ENCODE measurements at places on chromosomes 13 and 19.

DNA sequence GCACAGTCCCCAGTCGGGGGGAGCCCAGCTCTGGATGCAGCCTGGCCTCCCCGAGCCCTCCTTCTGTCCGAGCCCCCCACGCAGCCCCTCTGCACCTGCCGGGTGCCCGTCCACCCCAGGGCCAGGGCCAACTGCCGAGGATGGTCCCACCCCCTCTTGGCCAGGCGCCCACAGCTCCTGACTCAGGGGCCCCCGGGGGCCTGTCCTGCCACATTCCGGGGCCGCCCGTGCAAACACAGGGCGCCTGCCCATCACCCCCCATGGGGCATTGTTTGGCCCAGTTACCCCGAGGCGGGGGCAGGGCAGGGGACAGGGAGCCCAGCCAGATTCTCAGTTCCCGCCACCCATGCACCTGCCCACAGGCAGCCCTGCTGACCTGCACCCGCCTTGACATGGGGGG is 5.3 kb upstream of the TCF3 start:
- no peak for DNase-seq

GRCh38 chr19:2848616-2849015 is 7.3 kb downstream of the ZNF555 start:
- DNase-seq = no peak

GRCh38 chr19:39351537-39352064 is 9.4 kb downstream of the SAMD4B start:
- DNase-seq = no peak

DNA sequence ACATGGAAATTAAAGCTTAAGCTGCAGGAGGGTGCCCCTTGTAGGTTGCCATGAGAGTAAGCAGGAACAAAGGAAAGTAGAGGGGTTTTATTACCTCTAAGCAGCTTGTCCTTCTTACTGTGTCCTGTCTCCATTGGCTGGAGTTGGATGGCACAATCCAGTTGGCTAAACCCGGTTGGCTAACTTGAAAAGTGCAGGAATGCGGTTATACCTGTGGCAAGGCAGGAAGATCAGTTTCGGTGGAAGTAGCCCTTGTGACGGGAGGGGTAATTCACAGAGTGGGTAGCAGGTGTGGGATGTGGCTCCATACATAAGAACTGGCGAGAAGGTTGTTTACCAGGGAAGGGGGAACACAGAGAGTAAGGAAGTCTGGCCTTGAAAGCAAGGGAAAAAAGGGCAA is 3.2 kb downstream of the ZNF726 start:
- no peak for DNase-seq

- DNase-seq = no peak
Observed at GRCh38 chr13:36445278-36445677, 13.0 kb downstream of the CCNA1 start.

DNA sequence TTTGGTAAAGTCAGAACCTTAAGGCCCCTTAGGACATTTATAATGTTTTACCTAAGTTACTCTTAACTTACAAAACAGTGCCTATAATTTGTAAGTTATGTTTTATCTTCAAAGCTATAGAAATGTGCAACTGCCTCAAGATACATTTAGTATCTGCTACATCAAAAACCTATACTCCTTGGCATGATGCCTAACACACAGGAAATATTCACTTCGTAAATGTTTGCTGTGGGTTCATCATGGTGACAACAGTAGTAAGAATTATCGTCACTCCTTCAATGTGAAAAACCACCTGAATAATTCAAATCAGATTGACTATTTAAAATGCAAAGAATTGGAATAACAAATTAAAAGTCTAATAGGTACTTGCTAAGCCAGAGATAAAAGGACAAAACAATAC is 184.1 kb downstream of the DIAPH3 start:
- DNase-seq = no peak

DNA sequence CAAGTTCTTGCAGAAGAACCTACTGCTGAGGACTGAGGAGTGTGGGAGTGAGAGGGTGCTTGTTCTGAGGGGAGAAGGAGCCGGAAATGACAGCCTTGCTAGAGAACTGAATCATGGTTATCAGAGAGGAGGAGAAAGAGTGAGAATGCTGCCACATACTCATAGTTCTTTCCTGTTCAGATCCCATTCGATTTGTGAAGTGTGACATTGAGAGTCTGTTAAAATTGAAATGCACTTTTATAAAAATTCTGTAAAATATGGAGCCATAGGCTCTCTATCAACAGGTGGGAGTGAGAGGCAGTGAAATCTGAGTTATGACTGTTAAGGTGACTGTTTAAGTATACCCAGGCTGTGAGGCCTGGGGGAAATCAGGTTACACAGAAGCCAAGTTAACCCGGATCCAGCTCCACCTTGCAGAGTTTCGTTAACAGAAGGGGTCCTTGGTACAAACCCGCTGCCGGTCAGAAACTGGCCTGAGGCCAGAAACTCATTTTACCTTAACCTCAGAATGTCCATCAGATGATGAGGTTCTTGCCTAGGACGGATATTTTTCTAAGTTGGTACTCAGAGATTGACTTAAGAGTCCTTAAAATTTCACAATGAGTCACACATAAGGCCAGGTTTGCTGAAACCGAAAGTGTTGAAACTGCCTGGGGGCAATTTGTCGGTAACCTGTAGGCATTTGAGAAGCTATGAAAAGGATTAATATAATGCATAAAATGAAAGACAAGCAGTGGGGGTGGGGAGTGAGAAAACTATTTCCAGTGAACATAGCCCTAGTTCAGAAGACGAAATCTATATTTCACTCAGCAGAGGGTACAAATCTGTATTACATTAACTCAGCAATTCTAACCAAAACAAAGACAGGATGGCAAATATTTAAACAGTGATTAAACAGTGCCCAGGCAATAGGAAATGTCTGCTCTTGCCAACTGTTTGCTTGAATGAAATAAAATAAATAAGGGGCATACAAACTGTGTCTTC is 350.5 kb downstream of the KCNRG start:
- no peak for DNase-seq

GRCh38 chr13:20703780-20704458 is 420 bp downstream of the IL17D start:
- DNase-seq = peak; percentile 42

DNA sequence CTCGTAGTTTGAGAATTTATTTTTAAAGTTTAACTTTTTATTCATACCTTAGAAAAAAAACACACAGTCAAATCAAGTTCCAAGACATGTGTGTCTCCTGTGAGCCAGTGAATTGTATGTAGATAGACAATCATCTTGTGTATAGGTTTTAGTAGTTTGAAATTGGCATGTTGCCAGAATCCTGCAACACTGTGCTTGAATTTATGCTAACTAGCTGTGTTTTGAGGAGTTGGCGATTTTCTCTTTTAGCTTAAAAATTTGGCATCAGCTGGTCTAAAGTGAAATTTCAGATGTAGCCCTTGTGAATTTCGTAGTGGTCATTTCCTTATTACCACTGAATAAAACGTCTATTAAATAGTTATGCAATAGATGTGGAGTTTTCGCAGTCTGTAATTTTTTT is 213.2 kb downstream of the ATP8A2 start:
- no peak for DNase-seq

GRCh38 chr13:30037766-30038165 is 187.3 kb upstream of the UBL3 start:
- DNase-seq = no peak

DNA sequence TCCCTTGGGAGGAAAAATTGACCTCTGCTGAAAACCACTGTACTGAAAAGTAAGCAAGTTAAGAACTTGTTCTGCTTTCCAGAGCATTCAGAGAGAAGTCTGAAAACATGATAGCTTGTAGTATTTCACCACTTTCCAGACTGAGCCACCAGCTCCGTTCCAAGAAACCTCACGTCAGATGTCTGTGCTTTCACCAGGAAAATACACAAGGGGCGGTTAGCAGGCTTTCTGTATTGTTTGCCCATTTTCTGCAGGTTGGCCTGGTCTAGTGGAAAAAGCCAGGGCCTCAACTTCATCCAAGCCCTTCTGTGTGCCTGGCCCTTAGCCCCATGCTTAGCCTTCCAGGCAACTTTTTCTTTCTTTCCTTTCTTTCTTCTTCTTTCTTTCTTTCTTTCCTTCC is 36.4 kb downstream of the RXFP2 start:
- DNase-seq = no peak

DNA sequence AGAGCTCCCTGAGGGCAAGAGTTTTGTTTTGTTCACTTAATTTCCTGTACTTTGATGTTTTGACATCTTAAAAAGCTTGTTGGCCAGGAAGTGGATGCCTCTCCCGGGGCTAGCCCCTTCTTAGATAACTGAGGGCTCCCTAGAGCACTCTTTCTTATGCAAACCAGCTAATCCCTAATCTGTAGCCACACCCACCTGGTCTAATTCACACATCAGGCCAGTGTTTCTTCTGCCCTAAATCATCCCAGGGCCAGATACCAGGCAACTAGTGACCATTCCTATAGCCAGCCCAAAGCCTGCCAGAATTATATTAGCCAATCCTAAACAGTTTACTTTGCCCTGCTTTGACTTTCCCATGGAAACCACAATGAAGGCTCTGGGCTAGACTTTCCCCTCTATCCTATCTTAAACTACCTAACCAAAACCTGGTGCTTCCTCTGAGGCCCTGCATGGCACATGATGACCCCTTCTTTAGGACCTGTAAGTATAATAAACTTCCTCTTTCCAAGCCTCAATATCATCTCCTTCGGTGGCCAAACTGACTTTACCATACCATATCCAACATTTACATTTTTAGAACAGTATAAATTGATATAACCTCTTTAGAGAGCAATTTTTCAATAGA is 24.8 kb downstream of the WBP4 start:
- DNase-seq = no peak

DNA sequence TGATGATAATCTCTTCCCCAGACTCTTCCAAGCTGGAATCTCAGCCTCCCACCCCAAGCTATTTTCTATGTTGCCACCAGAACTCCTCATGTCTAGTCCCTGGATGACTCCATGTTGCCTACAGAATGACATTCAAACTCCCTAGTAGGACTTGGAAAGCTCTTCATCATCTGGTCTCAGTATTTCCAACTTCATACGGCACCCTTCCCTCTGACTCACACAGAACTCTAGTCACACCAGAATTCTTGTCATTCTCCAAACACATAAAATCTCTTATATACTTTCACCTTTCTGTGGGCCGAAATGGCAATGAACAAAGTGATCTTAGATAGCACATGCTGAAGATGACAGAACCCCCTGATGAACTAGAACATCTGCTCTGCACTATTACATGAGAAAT is 86.2 kb downstream of the CAB39L start:
- DNase-seq = no peak

DNA sequence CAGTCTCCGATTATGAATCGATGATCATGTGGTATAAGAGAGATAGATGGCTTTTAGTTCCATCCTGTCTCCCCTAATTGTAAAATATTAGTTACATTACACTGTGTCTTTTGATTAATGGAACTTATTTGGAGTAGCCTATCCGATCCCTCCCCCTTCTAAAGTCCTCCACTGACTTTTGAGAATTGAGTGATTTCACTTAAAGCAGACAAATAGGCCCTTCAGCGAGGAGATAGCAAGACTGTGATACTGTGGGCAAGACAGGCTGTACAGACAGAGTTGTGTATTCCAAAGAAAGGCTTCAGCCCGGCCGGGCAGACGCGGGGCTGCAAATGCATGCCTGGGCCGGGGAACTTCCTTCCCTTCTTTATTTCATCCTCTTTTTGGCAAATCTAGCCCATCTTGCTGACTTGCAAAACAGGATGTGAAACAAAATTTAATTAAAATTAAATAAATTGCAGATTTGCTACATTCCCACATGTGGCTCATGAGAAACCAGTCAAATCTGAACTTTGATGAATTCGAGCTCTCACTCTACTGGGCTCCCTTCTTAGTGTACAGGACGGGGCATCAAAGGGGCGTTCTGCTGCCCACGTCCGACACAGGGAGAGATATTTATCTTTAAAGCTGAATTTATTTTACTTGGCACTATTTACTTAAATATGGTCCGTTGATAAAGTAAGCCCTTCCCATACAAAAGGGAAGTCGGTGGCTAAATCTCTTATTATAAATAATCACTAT is 314.8 kb downstream of the ZNF536 start:
- no peak for DNase-seq

GRCh38 chr13:27359199-27359821 is 65.1 kb upstream of the GTF3A start:
- peak; percentile 35 for DNase-seq

DNA sequence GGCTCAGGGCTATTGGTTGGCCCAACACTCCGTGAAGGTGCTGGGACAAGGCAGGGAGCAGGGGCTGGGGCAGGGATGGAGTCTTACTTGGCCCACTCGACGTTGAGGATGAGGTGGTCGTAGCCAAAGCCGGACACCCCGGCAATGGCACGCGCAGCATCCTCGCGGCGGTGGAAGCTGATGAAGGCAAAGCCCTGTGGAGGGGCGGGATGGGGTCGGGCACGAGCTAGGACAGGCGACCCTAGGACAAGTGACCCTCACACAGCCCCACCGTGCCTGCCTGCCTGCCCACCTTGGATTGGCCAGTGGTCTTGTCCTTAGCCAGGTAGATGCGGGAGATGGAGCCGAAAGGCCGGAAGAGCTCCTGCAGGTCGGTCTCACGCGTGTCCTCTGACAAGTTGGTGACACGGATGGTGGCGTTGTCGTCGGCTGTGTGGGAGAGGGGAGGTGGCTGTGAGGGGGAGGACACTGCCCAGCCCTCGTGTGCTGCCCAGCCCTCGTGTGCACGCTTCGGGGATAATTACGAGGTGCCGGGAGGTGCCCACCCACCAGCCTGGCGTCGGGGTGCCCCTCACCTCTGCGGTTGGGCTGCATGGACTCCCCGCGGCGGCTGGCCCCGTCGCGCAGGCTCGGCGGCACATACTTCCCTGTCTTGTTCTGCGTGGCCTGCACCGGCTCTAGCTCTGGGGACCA is 4.0 kb downstream of the P2RY11 start:
- no peak for DNase-seq

- peak; percentile 65 for DNase-seq
Observed at GRCh38 chr19:18304458-18305310, 18.2 kb downstream of the LSM4 start.

- no peak for DNase-seq
Observed at GRCh38 chr13:32829269-32829668, 187.0 kb upstream of the KL start.

GRCh38 chr13:68190818-68191217 is 960.7 kb upstream of the PCDH9 start:
- DNase-seq = no peak

- no peak for DNase-seq
Observed at GRCh38 chr19:15315101-15315500, 17.2 kb downstream of the BRD4 start.
